ENCODE measurements at places on chromosomes 7 and 10. TPM values are rescaled to one million over a fixed set of nuclear protein-coding genes. Genes with fewer than 3 reads are reported as not detected.

DNA sequence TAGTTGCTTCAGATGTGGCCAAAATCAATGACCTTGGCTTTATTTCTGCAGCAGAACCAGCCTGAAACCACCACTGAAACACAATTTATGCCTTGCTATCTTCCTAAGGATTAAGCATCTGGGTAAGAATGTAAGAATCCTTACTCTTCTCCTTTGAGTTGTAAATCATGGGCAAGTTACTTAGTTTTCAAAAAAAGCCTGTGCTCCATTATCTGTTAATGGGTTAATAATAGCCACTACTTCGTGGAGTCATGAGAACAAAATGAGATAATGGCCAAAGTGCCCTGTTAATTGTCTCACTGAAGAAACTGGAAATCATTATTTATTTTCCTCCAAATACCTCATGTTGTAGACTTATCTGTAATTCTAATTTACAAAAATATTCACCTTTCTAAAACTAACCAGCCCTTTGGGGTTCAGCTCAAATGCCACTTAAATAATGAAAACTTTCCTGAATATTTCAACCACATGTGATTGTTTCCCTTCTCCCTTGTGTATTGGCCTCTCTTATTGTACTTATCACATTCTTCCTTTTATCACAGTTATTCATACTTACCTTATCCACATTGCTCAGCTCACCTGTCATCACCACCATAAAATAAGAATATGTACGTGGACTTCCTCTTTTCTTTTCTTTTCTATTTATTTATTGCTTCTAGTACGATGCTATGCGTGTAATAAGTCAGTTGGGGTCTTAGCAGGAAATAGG lies 2.0 kb upstream of the AASS start:
- no peak for DNase-seq

DNA sequence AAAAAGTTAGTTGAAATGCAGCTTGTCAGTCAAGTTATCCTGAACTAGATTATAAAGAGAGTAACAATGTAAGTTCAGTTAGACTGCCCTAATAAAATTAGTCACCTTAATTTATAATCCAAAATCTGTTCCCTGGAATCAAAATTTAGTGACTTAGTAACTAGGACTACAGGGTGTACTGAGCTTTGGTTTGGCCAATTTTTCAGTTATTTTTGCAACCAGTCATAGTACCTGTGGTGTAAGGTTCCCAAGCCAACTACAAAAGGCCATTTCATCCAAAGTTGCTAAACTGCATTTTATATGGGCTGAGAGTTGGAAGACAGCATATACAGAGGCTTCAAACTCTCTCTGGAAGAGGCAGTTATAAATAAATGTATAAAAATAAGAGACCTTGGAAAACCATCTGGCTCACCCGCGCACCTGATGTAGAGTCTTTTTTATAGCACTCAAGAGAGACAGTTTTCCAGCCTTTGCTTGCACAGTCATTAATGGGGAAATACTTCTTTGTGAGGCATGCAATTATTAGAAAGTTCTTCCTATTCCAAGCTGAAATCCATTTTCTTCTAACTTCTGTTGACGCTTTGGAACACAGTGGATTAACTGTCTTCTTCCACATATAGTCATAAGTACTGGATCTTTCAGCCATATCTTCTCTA lies 59.2 kb downstream of the PUS7 start:
- DNase-seq, result no peak

GRCh38 chr10:108957681-108958080 lies 965.6 kb downstream of the XPNPEP1 start:
- DNase-seq, result no peak

- DNase-seq, result no peak
These were observed 322.8 kb downstream of the GLRX3 start for GRCh38 chr10:130459011-130459410.

DNA sequence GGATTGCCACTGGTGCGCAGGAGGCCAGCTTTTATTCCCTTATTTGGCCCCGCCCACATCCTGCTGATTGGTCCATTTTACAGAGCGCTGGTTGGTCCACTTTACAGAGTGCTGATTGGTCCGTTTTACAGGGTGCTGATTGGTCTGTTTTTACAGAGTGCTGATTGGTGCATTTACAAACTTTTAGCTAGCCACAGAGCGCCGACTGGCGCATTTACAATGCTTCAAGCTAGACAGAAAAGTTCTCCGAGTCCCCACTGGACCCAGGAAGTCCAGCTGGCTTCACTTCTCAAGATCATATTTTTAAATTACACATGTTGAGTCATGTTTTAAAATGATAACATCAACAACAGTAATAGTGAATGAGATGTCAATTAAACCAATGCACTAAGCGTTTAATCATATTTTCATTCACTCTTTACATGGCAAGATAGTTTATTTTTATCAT lies 128.3 kb downstream of the CUBN start:
- no peak for DNase-seq

DNA sequence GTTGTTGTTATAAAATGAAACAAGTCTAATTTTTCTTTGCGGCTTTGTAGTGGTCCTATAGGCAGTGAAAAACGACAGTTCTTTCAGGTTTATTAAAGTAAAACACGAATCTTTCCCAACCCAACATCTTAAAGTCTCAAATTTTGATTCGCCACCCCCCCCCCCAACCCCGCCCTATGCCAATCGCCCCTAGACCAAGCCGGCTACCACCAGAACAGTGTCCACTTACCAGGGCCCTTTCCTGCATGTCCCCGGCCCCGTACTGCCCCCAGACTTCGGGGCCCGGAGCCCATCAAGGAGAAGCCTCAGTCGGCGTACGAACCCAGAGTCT lies 335 bp upstream of the CHCHD1 start:
- DNase-seq, result no peak

- no peak for DNase-seq
These were observed 24.3 kb downstream of the PDZD8 start for GRCh38 chr10:117350909-117351308.

FAM13C gene
- 16.7 TPM for total RNA-seq

- DNase-seq, result no peak
These were observed 50.0 kb downstream of the PLXNA4 start for GRCh38 chr7:132526111-132526740.

All from dermis blood vessel endothelial cell (primary cell).